Fibroblast of lung (primary cell): ENCODE measurements at places on chromosomes 1 and 21. TPM values are rescaled to one million over a fixed set of nuclear protein-coding genes. Genes with fewer than 3 reads are reported as not detected.

Gene CD1C
- not detected in 2 replicates for polyA plus RNA-seq

Gene NBPF10
- polyA plus RNA-seq, result 0.93 and 2.3 TPM in 2 replicates

Gene CR1L
- polyA plus RNA-seq, result not detected in 2 replicates

Gene GPR37L1
- polyA plus RNA-seq, result not detected in 2 replicates

Gene CRB1
- polyA plus RNA-seq, result 0.05 and 0.08 TPM in 2 replicates
